ENCODE measurements at places on chromosomes 16 and 17. TPM values are rescaled to one million over a fixed set of nuclear protein-coding genes. Genes with fewer than 3 reads are reported as not detected.

- DNase-seq, result peak; percentile 57
Observed at GRCh38 chr16:54936201-54936978, 5.7 kb downstream of the IRX5 start.

DNA sequence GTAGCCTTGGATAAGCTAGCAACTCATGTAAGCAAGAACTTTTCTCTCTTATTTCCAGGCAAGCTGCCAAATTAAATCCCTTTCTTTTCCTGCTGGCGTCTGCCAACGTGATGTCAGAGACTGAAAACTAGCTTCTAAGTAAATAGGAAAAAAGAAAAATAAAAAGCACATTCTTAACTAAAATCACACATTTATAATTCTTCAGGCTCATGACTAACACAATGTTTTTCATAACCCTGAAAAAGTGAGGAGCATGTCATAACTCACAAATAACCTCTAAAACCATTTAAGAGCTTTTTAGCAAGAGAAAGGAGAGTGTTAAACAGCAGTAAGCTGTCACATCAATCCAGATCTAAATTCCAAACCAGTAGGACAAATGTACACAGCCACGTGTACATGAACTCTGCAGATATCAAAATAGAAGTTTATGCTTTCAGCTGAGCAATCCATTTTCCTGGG lies 110.0 kb downstream of the N4BP1 start:
- peak; percentile 98 for DNase-seq

- no peak for DNase-seq
Observed at GRCh38 chr16:74982256-74982655, 2.7 kb downstream of the WDR59 start.

DNA sequence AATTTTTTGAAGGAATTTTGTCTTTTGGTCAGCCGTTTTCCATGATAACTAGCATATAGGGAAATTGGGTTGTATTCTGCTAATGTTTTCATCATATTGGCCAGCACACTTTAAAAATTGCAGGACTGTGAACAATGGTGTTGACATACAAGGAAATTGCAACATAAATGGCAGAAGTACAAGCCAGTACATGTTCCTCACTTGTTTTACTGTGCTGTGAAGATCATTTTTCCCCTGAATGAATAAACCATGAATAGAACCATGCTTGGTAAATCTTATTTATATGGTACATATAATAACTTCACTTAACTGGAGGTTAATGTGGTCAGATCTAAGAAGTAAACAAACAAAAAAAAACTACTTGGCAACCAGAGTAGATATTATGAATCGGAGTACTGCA lies 22.8 kb downstream of the OMG start:
- DNase-seq, result peak; percentile 94

DNA sequence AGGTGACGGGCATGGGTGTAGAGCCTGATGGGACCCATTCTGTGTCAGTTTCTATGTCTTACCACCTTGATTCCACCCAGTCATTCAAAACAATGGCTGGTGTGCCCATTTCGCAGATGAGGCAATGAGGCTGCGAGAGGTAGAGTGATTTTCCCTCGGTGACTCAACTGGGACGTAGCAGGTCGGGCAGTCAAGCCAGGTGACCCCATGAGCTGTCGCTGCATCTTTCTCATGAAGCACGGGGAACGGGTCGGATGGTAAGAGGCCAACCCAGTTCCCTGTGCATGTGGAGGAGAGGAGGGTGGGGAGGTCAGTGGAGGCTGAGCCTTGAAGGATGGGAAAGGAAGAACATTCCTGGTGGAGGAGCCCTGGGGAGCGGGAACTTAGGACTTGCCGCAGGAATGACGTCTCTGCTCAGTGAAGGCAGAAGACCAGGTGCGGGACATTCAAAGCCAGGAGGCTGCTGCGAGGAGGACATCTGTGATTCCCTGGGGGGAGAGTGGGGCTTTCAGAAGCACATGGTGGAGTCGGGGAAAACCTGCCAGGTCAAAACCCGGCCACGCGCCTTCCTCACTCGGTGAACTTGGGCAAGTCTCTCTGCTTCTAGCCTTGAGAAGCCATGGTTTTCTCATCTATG lies 1.1 kb downstream of the IL21R start:
- DNase-seq, result no peak

Gene TLCD3B
- 0.18 TPM for total RNA-seq

DNA sequence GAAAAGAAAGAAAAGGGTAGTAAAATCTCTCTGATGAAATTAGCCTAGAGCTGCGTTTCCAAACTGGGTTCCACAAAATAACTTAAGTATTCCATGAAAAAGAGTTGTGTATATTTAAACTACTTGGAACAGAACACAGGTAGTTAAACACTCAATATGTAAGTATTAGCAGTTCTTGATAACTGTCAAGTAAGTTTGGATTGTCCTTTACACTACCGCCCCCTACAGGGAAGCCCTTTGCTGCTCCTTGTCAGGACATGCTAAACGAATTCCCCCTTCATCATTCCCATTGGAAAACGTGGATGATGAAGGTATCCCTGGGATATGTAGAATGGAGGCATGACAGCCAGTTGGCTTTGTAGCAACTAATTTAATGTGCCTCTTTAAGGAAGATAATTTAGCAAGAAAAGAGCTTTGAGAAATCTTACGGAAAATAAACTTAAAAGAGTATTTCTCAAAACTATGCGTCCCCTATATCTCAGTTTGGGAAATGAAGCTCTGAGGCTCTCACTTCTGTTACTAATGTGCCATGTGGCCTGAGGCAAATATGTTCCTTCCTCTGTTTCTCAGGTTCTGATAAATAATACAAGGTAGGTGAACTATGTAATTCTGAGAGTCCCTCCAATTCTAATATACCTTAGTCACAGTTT lies 18.8 kb downstream of the NCBP3 start:
- DNase-seq, result peak; percentile 85

DNA sequence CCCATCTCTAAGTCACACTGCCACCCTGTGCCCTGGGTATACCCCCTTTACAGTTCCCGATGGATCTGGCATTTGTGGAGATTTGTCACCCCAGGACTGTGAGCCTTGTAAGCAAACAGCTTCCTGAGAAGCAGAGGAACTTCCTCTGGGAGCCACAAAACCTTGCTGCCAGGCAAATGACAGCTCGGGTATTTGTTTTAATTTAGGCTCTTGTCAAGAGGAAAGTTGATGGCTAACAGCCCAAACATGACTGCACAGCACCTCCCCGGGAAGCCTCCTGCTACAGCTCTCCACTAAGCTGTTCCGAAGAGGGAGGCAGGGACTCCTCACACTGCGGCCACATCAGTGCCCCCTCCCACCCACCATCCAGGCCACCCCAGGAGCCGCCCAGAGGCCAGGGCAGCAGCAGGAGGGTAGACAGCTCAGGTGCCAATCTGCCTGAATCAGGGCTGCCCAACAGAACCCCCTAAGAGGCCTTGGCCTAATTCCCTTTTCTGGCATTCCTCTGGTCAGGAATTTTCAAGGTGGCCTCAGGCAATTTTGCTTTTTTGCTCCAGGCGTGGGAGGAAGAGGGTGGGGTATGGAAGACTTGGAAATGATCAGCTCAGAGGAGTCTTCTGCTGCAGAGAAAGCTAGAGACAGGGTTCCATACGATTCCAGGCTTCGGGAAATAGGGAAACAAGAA lies 2.6 kb downstream of the ABR start:
- DNase-seq, result peak; percentile 76

DNA sequence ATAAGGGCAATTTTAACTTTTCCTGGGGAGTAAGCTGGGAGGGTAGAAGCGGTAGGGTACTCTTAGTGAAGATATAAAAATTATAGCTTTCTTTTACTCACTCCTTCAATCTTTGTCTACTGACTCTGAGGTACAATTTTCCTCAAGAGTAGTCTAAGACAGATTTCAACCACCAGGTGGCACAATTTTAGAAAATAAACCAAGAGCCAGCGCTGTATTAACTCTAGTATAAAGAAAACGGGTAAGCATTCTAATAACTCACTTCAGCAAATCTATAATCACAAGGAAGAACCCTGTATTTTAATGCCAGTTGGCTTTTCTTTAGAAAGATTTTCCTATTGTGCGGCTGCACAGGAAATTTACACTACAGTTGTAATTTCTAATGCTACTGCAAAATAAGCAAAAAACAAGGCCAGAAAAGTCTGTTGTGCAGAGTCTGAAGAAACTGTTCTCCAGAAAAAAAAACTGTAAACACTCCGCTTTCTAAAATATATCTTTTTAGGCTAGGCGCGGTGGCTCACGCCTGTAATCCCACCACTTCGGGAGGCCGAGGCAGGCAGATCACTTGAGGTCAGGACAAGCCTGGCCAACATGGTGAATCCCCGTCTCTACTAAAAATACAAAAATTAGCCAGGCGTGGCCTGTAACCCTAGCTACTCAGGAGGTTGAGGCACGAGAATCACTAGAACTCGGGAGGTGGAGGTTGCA lies 1.9 kb downstream of the CMC2 start:
- peak; percentile 83 for DNase-seq

- no peak for DNase-seq
Observed at GRCh38 chr17:42050393-42051012, at the start of gene C17orf113. C17orf113 (minus strand) TSS chr17:42050601; CDS start chr17:42043376, 7,225 bp downstream.

GRCh38 chr17:77736199-77736585 lies 222.3 kb upstream of the TNRC6C start:
- DNase-seq, result no peak

GRCh38 chr17:57945996-57946797 lies 9.0 kb downstream of the CUEDC1 start:
- DNase-seq, result peak; percentile 35

Gene TEKT1
- total RNA-seq, result not detected

DNA sequence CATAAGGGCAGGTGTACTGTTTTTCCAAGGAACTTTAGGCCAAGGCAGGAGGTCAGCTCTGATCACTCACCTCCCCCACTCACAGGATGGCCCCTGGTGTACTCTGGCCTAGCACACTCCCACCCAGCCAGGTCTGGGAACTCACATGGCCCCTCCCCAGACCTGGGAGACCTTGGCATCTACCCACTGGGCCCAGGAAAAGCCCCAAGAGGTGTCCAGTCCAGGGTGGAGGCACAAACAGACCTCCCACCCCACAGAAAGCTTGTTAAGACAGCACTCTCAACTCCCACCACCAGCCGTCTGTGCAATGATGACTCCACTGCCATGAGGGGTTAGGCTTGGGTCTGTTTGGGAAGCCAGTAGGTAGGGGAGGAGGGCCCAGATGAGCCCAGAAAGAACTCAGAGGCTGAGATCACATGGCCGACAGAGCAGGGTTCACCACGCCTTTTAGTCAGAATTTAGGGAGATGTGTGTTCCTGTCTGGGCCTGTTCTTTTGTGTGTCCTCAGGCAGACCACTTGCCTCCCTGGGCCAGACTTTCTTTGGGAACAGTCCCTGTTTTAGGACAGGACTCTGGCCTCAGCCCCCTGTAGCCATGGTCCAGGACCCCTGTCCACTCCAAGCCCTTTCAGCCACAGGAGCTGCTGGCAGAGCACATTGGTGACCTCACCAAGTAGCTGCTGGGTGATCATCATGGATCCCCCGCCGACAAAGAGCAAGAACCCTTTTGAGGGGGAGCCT lies 12.1 kb upstream of the CBFB start:
- no peak for DNase-seq

DNA sequence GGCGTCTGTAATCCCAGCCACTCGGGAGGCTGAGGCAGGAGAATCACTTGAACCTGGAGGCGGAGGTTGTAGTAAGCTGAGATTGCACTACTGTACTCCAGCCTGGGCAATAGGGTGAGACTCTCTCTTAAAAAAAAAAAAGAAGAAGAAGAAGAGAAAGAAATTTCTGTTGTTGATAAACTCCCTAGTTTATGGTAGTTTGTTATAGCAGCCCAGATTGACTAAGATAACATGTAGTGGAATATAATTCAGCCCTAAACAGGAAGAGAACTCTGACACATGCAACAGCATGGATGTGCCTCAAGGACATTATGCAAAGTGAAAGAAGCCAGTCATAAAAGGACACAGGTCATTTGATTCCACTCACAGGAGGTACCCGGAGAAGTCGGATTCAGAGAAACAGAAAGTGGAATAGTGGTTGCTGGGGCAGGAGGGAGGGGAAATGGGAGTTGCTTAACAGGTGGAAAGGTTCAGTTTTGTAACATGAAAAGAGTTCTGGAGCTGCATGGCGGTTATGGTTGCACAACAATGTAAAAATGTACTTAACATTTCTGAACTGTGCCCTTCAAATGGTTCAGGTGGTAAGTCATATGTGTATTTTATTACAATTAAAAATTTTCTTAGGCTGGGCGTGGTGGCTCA lies 26.0 kb upstream of the PRM1 start:
- no peak for DNase-seq

DNA sequence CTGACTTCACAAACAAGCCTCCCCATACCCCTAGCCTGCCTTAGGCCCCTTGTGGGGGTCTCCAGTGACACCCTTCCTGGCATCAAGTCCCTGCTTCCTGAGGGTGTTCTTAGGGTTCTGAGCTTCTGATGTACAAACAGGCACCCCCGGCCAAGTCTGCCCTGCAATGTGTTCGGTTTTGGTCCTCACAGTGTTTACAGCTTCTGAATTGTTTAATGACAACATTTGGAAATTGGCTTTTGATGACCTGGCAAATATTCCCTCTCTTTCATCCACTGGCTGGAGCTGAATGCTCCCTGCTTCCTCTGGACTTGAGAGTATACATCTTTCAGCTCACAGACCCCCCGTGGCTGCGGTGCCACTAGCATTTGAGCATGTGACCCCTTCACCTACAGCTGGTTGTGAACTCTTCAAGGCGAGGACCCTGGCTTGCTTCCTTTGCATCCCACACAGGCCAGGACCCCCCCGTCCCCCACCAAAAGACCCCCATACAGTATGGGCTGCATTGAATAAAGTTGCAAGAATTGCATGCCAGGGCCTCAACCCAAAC lies 180.8 kb downstream of the KATNIP start:
- DNase-seq, result no peak

DNA sequence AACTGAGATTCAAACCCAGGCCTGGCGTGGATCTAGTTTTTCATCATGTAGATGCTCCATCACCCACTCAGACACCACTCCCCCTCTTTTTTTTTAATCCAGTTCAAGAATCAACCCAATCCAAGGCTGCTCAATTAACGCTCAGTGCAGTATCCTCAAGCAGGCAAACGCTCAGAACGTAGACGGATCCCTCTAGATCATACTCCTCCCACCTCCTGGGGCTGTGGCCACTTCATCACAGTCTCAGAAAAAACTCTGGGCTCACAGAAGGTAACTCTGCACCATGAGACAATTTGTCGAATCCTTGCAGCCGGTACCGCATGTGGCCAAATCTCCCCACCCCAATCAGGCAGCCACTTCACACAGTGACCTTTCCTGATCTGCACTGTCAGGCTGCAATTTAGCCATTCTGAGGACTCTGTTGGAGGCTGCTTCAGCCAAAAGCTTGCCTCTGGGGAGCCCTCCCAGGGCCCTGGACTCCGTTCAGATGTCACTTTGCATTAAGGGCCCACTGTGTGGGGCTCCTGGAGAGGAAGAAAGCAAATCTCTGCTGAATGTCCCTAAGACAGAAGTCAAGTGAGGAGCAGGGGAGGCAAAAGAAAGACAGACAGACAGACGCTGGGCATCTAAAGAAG lies 183.5 kb downstream of the XYLT1 start:
- DNase-seq, result no peak

DNA sequence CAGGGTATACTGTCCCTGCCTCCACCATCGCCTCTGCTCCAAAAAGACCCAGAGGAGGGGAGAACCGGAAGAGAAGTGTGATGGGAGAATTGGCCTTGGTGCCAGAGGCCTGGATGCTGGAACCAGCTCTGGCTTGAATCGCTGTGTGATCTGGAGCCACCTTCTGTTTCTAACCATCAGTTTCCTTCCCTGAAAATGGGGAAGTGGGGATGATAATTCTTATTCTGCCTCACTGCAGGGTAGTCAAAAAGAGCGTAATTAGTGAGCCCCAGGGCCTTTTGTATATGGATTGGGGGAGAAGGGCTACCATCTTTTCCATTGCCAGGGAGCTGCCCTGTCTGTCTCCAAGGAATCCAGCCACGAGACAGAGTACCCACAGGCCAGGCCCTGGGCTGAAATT lies 52.2 kb downstream of the CCT6B start:
- no peak for DNase-seq

GRCh38 chr17:44334727-44335126 lies 10.1 kb upstream of the SLC25A39 start:
- no peak for DNase-seq
